ENCODE measurements at places on chromosomes 5 and 9. TPM values are rescaled to one million over a fixed set of nuclear protein-coding genes. Genes with fewer than 3 reads are reported as not detected.

GRCh38 chr5:140244525-140245025 lies 58.3 kb downstream of the PFDN1 start:
- DNase-seq = peak; percentile 74

DNA sequence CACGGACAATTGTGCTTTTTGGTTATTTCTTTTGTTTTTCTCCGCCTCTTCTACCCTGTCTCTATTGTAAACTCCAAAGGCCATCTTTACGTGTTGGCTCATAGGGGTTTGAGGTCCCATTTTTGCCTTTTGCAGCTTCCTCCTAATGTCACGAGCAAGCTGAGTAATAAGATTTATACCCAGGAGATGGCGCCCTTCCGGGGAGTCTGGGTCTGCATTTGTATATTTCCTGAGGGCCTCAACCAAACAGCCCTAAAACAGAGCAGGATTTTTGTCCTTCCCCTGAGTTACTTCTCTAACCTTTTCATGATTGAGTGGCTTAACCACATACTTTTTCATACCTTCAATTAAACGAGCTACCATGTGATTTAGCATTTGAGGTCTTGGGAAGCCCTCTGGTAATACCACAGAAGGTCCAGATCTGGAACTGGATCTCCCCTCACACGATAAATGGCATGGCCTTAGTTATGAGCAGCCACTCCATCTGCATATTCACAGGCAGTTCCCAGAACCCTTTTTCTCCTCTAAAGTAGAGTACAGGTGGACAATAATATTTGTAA lies 11.2 kb upstream of the CFAP95 start:
- no peak for DNase-seq

DNA sequence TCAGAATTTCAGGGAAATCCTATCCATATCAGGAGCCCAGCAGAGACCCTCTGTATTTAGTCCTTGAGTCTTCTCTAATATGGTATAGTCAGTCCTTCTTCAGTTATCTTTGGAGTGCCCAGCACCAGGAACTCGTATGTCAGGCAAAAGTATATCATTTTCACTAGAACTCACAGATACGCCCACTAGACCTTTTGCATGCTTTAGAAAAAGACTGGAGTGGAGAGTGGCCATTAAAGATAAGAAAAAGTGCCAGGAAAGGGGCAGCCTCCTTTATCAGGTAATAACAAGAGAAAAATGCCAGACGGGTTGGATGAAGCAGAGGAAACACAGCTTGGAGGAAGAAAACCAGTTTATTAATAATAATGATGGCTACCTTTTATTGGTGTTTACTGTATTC lies 63.5 kb downstream of the GPR21 start:
- no peak for DNase-seq

DNA sequence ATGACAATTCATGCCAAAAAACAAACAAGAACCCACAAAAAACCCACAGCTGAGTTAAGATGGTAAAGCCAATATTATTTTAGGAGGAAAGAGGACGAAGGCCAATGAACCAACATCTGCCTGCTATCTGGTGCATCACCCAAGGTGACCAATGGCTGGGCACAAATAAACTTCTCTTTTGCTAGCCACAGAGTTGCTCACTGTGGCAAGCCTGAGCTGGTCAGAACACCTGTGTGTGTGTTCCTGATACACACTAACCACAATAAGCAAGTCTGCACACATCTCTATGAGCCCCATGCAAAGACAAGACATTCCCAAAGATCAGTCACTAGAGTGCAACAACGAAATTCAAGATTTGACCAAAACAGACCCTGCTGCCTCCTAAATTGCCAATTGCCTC lies 63.1 kb downstream of the RNF38 start:
- DNase-seq = no peak

- no peak for DNase-seq
Observed at GRCh38 chr5:109685916-109686315, 3.8 kb upstream of the MAN2A1 start.

The IRGM gene
- total RNA-seq = 0.60 TPM

The SPATA31A3 gene
- not detected for total RNA-seq
